ENCODE measurements at places on chromosomes 1 and 21.

DNA sequence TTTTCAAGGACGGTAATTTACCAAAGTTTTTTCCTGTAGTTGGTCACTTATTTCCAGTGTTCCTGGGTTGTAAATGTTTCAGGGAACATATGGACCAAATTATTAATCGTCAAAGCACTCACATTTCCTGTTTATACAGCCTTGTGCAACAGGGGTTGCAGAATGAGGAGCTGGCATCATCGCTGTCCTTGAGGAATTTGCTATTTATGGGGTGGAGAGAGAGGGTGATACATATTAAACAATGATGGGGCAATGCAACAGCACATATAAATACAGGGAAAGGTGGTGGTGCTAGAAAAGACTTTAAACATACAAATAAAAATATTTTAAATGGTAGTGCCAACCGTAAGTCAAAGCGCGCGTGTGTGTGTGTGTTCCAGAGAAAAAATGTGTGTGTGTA lies 369.8 kb downstream of the NPHP4 start:
- no peak for DNase-seq

GRCh38 chr1:43321331-43321891 lies 16.2 kb upstream of the MPL start:
- DNase-seq, result no peak

GRCh38 chr1:220655509-220655908 lies 34.7 kb upstream of the C1orf115 start:
- no peak for DNase-seq

DNA sequence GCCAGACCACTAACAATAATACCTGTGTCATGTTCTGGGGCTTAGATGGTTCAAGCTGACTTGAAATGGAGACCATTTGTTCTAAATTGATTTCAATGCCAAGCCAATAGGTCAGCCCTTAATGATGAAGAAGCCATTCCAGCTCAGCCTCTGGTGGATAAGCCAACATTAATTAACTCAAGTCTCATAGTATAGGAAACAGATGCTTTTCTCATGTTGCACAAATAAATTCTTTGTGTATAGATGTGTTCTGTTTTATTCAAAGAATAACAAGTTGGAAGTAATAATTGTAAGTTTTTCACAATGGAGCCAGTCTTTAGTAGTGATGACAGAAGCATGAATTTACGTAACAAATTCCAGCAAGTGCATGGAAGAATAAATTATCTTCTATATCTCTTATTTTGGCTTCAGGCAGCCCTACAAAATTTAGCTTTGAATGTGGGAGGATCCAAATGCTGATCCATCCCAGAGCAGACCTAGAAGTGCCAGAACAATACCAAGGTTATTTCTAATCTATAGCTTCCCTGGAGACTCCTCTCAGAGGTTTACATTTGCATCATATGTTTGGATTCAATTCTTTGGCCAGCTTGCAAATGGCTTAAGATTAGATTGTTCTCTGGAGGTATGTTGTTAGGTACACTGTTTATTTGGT lies 42.2 kb upstream of the C1orf105 start:
- DNase-seq, result no peak

GRCh38 chr21:33348706-33349105 lies 23.9 kb downstream of the IFNAR1 start:
- no peak for DNase-seq

GRCh38 chr1:82377201-82377884 lies 576.6 kb downstream of the ADGRL2 start:
- DNase-seq, result peak; percentile 22

GRCh38 chr1:225554216-225554812 lies 98.6 kb downstream of the ENAH start:
- peak; percentile 32 for DNase-seq

- no peak for DNase-seq
Observed at GRCh38 chr1:191065771-191066170, 588.1 kb upstream of the BRINP3 start.

GRCh38 chr1:215111916-215112315 lies 29.4 kb downstream of the KCNK2 start:
- no peak for DNase-seq

DNA sequence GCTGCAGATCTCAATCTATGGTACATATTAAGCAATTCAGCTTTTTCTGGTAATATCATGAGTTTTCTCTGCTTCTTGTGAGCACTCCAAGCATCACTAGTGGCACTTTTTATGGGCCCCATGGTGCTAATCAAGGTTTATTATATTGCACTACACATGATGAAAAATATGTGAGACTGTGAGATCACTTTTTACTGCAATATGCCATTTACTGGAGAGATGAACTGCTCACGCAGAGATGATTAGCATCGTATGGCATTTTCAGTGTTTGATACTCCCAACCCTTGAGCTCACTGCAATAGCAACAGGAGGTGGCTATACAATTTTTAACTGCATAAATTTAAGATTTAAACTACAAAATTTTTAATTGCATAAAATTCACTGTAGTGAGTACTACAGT lies 8.7 kb upstream of the KCNK1 start:
- DNase-seq, result no peak

Measured in kidney tubule cell (primary cell).